ENCODE measurements at places on chromosomes 2 and 18.

DNA sequence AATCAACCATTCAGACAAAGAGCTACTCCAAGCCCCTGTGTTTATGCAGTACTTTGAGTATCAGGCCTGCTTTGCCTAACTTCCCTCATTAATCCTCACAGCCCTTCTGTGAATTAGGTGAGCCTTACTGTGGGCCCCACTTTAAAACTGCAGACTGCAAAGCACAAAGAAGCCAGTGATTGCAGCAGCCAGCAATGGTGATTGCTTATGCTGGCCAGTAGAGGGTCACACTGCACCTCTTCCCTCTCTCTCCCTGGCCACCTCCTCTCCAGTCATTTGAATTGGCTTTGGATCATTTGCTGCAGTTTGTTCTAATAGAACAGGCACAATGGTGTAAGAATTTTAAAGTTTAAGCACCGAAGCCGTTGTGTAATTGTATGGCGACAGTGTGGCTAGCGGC is 229.9 kb downstream of the AGPS start:
- no peaks in the 10 kb centered on the region for H3K36me3 ChIP-seq
- H3K4me3 ChIP-seq = no peak overlapping the region
- no peak overlapping the region for H3K27ac ChIP-seq
- no peaks in the 10 kb centered on the region for H3K27me3 ChIP-seq
- H3K4me1 ChIP-seq = peaks cover 12% of the 10 kb centered on the region
- DNase-seq = no peak

DNA sequence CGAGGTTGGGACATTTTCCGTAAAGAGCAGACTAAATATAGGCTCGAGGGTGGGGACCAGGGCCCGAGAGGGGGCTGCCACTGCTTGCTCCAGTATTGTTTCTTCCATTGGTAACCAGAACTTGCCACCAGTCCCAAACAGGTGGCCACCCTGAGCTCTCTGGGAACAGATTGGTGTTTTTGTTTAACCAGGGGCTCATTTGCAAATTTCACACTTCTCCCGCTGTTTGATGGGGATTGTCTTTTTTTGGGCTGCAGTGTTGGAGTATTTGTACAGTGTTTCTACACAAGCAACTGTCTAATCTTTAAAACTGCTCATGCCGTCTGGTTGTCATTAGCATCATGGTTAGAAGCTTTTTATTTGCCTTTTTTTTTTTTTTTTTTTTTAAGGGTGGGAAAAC is 8.5 kb downstream of the AGAP1 start:
- H3K36me3 ChIP-seq = no peaks in the 10 kb centered on the region
- no peak overlapping the region for H3K27ac ChIP-seq

GRCh38 chr2:174780191-174780840 is 16.0 kb upstream of the CHRNA1 start:
- H3K4me3 ChIP-seq = no peak overlapping the region
- no peaks in the 10 kb centered on the region for H3K27me3 ChIP-seq
- no peak for DNase-seq
- no peaks in the 10 kb centered on the region for H3K36me3 ChIP-seq

DNA sequence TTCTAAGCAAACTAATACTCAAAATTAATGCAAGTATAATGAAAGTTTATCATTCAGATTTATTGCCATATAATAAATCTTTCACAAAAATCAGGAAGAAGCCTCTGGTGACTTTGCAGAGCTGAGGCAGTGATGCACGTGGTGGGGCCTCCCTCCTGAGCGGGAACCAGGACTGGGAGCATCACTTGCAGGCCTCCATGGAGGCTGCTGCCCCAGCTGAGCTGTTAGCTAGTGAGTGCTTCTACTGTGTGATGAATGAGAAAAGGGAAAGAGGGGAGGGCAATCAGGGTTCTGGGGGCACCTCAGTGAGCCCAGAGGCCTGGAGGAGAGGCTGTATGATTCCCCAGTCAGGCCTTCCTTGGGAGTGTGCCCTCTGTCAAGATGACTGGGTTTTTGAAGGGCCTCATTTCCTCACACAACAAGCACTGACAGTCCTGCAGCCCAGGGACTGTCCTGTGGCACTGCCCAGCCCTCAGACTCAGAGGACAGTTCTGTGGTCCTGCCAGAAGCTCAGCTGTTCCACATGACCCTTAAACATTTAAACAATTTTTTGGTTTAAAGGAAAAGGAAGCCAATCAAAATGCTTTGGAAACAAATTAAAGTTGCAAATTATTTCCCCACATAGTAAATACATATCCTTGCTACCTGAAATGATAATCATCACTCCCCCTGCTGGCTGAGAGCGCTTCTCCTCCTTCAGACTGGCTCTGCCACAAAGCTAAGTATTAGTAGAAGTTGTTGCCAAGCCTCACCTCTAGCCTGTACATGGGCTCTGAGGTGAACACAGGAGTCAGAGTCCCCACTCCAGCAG is 90.9 kb upstream of the SMAD7 start:
- no peaks in the 10 kb centered on the region for H3K4me1 ChIP-seq
- peaks cover 19% of the 10 kb centered on the region for H3K36me3 ChIP-seq
- H3K4me3 ChIP-seq = no peak overlapping the region
- H3K27ac ChIP-seq = no peak overlapping the region
- H3K27me3 ChIP-seq = no peaks in the 10 kb centered on the region
- DNase-seq = peak; percentile 18

DNA sequence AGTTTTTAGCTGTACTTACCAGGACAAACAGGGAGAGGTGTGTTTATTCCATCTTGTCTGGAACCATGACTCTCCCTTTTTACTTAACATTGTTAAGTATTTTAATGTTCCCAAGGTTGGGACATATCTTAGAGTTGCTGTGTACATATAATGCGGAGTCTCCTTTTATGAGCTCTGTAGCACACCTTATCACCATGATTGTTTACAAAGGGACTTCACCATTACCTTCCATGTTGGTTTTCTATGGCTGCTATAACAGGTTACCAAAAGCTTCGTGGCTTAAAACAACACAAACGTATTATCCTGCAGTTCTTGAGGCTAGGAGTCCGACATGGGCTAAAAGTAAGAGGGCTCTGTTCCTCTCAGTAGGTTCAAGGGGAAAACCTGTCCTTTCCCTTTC is 164.3 kb downstream of the GALNT1 start:
- H3K27me3 ChIP-seq = no peaks in the 10 kb centered on the region
- H3K36me3 ChIP-seq = no peaks in the 10 kb centered on the region
- no peaks in the 10 kb centered on the region for H3K4me1 ChIP-seq
- no peak overlapping the region for H3K4me3 ChIP-seq
- H3K27ac ChIP-seq = no peak overlapping the region

GRCh38 chr2:146934921-146935320 is 909.9 kb upstream of the ACVR2A start:
- no peaks in the 10 kb centered on the region for H3K27me3 ChIP-seq
- no peak overlapping the region for H3K4me3 ChIP-seq
- no peaks in the 10 kb centered on the region for H3K36me3 ChIP-seq
- DNase-seq = no peak

DNA sequence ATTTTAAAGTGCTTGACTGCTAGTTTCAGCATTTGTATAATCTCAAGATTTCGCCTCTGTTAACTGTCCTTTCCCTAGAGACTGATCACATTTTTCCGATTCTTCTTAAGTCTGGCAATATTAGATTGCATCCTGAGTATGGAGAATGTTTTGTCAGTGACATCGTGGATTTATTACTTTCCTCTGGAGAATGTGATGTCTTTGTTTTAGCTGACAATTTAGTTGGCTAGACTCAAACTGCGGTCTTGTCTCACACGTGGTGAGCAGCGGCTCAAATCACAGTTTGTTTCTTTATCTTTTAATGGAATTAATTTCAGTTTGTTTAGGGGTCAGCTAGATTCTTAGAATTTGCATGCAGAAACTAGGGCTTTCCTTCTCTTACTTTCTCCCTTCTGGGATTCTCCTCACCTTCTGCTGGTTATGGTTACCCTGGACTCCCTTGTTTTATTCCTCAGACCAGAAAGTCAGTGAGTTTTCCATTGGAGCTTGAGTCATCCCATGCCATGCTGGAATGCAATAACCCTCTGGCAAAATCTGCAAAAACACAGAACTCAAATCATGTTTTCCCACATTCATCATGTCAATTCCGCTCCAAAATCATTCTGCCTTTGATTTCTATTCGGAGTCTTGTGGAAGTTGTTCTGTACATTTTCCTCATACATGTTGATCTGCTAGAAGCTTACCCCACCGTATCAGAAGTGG is 327.2 kb upstream of the TRIB2 start:
- no peaks in the 10 kb centered on the region for H3K4me1 ChIP-seq
- H3K36me3 ChIP-seq = no peaks in the 10 kb centered on the region
- no peak overlapping the region for H3K4me3 ChIP-seq
- DNase-seq = no peak
- no peaks in the 10 kb centered on the region for H3K27me3 ChIP-seq

GRCh38 chr2:168773719-168774521 is 28.5 kb upstream of the NOSTRIN start:
- no peak for DNase-seq
- no peaks in the 10 kb centered on the region for H3K27me3 ChIP-seq
- no peaks in the 10 kb centered on the region for H3K4me1 ChIP-seq
- H3K4me3 ChIP-seq = no peak overlapping the region

- no peak for DNase-seq
- no peaks in the 10 kb centered on the region for H3K36me3 ChIP-seq
- H3K4me1 ChIP-seq = no peaks in the 10 kb centered on the region
- peaks cover 36% of the 10 kb centered on the region for H3K27me3 ChIP-seq
Observed at GRCh38 chr2:20674974-20675679, 8.2 kb downstream of the GDF7 start.

GRCh38 chr18:50297621-50298442 is 10.3 kb upstream of the CXXC1 start:
- peak overlapping the region; percentile 8 for H3K4me3 ChIP-seq
- H3K4me1 ChIP-seq = peaks cover 23% of the 10 kb centered on the region
- no peaks in the 10 kb centered on the region for H3K36me3 ChIP-seq
- peaks cover 36% of the 10 kb centered on the region for H3K27me3 ChIP-seq
- peak overlapping the region; percentile 42 for H3K27ac ChIP-seq
- DNase-seq = peak; percentile 90

DNA sequence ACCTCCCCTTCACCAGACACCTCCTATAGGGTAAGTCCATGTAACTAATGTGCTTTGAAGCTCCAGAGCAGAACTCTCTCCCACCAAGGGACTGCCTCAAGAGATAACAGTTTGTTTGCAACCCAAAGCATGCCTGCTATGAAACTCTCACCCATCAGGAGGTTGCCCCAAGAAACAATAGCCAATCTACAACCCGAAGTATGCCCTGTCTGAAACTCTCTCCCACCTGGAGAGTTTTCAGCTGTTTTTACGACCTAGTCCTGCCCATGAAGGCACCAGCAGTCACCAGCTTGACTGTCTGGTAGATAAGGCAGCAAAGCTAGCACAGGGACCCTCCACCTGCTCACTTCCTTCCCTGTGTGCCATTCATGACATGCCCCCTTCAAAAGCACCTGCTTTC is 533.9 kb upstream of the CRIM1 start:
- H3K4me1 ChIP-seq = no peaks in the 10 kb centered on the region
- no peak overlapping the region for H3K27ac ChIP-seq
- H3K27me3 ChIP-seq = no peaks in the 10 kb centered on the region
- no peak for DNase-seq
- H3K36me3 ChIP-seq = no peaks in the 10 kb centered on the region

- no peaks in the 10 kb centered on the region for H3K27me3 ChIP-seq
- no peaks in the 10 kb centered on the region for H3K36me3 ChIP-seq
- no peak overlapping the region for H3K4me3 ChIP-seq
- peaks cover 5% of the 10 kb centered on the region for H3K4me1 ChIP-seq
- H3K27ac ChIP-seq = no peak overlapping the region
- DNase-seq = no peak
Observed at GRCh38 chr2:11391942-11392266, 47.5 kb upstream of the ROCK2 start.

- no peak overlapping the region for H3K27ac ChIP-seq
Observed at GRCh38 chr18:78813156-78813555, 166.5 kb upstream of the SALL3 start.

- H3K4me3 ChIP-seq = no peak overlapping the region
- no peak overlapping the region for H3K27ac ChIP-seq
- no peaks in the 10 kb centered on the region for H3K36me3 ChIP-seq
- H3K27me3 ChIP-seq = no peaks in the 10 kb centered on the region
- no peak for DNase-seq
Observed at GRCh38 chr18:69961718-69962117, 14.0 kb upstream of the CD226 start.

GRCh38 chr2:8611246-8611645 is 70.6 kb upstream of the ID2 start:
- no peak overlapping the region for H3K4me3 ChIP-seq
- H3K4me1 ChIP-seq = peaks cover 13% of the 10 kb centered on the region

DNA sequence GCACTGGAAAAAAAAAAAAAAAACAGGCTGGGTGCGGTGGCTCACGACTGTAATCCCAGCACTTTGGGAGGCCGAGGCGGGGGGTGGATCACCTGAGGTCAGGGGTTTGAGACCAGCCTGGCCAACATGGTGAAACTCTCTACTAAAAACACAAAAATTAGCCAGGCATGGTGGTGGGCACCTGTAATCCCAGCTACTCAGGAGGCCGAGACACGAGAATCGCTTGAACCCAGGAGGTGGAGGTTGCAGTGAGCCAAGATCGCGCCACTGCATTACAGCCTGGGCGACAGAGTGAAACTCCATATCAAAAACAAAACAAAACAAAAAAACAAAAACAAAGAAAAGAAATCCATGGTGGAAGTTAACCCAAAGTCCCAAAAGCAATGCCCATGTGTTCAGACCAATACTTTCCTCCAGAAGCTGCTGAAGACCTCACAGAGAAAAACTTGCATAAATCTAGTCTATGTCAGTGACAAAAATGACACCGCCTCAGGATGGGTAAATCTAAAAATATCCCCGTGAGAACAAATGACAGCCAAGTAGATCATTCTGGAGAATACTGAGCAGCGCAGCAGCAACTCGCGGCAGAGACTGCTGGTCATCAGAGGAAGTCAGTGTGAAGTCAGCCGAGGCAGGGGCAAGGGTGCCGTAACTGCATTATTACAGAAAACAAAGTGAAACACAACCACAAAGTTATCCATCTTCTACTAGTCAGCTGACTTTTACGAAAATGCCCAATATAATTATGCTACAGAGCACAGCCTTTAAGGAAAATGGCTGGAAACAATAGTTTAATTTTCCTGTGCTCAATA is 41.0 kb downstream of the LPIN2 start:
- H3K27me3 ChIP-seq = no peaks in the 10 kb centered on the region
- H3K27ac ChIP-seq = peak overlapping the region; percentile 97
- no peaks in the 10 kb centered on the region for H3K36me3 ChIP-seq
- DNase-seq = peak; percentile 88
- H3K4me3 ChIP-seq = peak overlapping the region; percentile 63
- peaks cover 59% of the 10 kb centered on the region for H3K4me1 ChIP-seq

GRCh38 chr2:192090911-192091310 is 103.8 kb downstream of the TMEFF2 start:
- no peak for DNase-seq
- H3K27me3 ChIP-seq = no peaks in the 10 kb centered on the region
- no peaks in the 10 kb centered on the region for H3K4me1 ChIP-seq
- no peak overlapping the region for H3K4me3 ChIP-seq
- H3K27ac ChIP-seq = no peak overlapping the region

- no peaks in the 10 kb centered on the region for H3K27me3 ChIP-seq
- DNase-seq = no peak
- H3K27ac ChIP-seq = no peak overlapping the region
- H3K36me3 ChIP-seq = no peaks in the 10 kb centered on the region
Observed at GRCh38 chr18:79553154-79553553, 126.4 kb upstream of the CTDP1 start.

All from CD14-positive monocyte (primary cell).